ENCODE measurements at places on chromosomes 6 and 20.

- no peak for DNase-seq
These were observed 10.0 kb upstream of the SIRPA start for GRCh38 chr20:1885254-1885653.

GRCh38 chr6:22294301-22294700 is 2.5 kb downstream of the PRL start:
- DNase-seq: no peak

DNA sequence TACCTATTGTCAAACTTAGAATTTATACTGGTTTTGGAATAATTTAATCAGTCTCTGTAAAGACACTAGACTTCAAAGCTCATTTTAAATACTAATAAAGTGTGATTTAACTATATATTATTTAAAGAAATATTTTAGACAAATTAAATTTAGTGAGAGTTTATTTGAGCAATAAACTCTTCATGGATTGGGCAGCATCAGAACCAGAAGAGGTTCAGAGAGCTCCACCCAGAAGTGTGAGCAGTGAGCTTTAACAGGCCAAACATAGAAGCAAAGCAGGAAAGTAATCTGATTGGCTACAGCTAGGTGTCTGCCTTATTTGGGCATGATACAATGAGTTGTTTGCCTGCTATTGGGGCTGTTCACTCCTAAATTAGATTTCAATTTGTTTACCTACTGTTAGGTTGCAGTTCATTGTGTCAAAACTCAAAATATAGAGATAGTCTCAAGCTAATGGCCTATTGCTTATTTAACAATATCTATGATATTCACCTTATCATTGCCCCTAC is 355.1 kb upstream of the RNF217 start:
- no peak for DNase-seq

DNA sequence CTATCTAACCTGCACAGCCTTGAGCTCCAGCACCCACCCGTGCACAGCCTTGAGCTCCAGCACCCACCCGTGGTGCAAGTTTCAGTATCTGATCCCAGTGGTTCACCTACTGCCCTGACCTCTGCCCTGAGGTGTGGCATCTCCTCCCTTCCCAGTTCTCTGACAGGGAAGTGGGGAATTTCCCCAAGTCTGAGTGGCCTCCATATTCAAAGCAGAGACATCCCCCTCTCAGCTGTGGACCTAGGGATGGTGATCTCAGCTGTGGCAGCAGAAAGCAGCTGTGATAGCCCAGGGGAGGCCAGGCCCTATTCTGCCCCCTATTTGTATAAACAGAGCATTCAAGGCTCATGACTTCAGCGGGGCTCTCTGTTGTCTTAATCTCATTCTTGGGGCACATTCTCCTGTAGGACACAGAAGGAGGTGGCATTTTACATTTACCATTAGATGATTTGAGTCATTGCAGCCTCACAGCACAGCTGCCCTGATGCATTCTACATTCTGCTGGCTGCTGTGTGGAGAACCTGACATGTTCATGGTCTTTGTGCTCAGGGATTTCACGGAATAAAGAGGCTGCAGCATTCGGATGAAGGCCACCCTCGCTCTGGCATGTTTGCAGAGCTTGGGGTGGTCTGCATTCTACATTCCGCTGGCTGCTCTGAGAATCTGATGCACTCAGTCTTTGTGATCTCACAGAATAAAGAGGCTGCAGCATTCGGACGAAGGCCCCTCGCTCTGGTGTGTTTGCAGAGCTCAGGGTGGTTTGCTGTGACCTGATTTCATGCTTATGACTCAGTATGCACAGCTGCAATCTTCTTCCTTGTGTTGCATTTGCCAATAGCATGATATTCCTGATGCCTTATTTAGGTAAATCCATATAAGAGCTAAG is 16.9 kb downstream of the GPR31 start:
- no peak for DNase-seq
